ENCODE measurements at places on chromosomes 3 and 15.
A peak's percentile ranks its signal among the peaks of the same experiment; 100 is the strongest.

DNA sequence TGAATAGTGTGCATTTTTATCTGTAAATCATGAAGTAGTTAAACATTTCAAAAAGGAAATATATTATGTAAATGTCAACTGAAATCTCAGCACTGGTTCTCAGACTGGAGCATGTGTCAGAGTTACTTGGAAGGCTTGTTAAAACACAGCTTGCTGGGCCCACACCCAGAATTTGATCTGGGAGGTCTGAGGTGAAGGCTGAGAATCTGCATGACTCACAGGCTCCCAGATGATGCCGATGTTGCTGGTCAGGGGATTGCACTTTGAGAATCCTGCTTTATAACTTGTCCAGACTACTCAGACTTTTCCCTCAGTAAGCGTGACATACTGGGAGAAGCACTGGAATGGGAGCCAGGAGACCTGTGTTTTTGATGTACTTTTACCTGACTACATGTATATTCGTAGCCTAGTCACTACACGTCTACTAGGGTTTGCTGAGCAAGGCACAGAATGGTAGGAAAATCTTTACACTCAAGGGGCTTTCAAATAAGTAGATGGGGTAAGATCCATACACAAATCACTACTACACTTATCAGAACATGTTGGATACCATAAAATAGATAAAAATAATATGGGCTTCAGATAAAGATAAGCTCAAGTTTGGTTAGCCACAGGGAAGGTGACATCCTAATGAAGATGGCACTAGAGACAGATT, 77.1 kb upstream of the MEX3B start:
- DNase-seq = no peak

- DNase-seq = no peak
Observed at GRCh38 chr15:88230823-88231222, 25.7 kb downstream of the NTRK3 start.

GRCh38 chr15:74956648-74957475, at the start of gene RPP25:
TSS of gene RPP25 (minus strand) at chr15:74956772. CDS start at chr15:74956583, 189 bp downstream.
- peak; percentile 72 for DNase-seq

DNA sequence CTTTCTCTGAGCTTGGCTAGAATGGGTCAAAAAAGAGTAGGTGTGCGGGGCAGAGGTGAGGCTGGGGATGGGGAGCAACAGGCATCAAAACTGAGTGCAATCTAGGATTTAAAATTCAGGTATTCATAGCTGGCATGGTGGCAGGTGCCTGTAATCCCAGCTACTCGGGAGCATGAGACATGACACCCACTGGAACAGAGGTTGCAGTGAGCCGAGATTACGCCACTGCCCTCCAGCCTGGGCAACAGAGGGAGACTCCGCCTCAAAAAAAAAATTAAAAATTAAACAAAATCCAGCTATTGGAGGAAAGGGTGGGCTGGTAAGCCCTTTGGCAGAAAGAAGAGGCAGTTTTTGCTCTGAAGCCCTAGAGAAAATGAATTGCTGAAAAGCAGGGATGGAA, 485.8 kb upstream of the PROK2 start:
- no peak for DNase-seq

DNA sequence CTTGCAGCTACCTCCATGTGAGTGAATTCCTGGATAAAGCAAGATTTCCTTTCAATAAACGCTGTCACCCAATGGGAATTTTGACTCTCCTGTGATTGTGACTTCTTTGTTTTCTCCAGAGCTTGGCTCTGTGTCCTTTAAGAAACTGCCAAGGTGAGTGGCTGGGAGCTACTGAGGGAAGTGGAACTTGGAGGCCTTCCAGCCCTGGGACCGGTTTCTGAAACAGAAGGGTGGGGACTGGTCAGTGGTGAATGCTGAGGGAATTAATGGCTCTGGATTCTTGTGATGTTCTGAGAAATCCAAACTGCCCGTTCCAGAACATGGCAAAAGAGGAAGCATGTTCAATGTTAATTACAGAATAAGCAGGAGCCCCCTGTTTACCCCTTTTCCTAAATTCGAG, 41.1 kb upstream of the MYZAP start:
- DNase-seq = no peak

GRCh38 chr15:100234158-100235029, 107.4 kb downstream of the ADAMTS17 start:
- no peak for DNase-seq

DNA sequence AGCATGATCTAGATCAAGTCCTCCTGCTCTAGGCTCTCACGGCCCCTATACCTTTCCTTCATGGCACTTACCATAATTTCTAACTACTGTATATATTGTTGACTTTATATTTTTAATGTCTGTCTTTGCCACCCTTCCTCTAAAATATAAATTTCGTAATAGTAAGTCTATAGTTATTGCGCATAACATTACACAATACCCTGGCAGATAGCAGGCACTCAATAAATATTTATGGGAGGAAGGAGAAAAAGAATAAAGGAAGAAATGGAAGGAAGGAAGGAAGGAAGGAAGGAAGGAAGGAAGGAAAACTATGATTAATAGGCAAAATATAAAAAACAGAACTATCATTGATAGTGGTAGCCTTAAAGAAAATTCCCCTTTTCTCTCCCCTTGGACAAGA, 190.3 kb upstream of the LMCD1 start:
- no peak for DNase-seq

DNA sequence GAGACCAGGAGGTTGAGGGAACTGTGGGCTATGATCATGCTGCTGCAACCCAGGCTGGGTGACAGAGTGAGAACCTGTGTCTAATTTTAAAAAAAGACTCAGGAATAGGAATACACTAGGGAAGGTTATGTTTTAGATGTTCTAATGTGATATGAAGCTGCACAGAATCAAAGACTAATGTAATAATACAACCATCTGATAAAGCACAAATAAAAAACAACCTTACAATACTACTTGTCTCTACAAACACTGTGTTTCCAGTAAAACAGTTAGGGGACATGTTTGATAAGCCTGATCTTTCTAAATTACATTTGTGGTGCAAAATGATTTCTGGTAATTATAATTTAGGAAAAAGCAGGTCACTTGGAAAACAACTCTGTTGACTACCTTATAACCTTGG, 56.7 kb downstream of the RBMS3 start:
- no peak for DNase-seq

- no peak for DNase-seq
Observed at GRCh38 chr3:170814822-170815221, 55.2 kb downstream of the RPL22L1 start.

DNA sequence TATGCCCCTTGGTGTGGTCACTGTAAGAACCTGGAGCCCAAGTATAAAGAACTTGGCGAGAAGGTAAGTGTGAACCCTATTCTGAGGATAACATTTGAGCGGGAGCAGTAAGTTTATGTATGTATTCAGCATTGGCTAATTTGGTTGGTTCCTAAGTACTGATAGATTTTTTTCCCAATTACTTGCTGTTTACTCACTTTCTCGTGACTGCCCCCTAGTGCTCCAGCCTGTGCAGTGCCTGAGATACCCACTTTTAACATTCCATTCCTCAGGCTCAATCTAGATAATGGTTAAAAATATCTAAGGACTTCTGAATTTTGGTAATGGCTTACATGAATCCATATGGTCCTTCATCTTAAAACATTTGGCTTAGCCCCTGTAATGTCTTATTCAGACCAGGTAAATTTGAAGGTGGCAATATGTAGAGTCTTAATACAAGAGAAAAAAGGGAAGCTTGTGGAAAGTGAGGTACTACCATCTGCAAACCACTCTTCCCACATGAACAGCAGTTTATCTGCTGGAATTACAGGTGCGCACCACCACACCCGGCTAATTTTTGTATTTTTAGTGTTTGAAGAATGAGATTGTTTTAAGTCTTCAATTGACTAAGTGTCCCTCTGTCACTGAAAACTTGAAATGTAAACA, 7.1 kb downstream of the ELL3 start:
- peak; percentile 67 for DNase-seq

DNA sequence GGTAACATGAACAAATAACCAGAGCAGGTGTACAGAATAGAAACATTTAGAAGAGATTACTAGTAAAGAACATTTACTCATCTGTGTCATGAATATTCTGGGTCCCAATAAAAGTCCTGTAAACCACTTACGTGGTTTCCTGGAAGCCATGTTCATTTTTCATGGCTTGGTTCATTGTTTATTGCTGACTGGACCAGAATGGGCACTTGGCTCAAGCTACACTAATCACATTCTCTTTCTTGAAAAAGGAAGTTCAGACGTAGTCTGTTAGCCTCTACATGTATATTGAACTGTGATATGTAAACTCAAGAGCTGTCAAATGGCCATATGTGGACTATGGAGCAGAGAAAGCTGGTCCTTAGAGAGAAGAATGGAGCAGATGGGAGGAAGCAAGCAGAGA, 138.3 kb upstream of the FAM3D start:
- DNase-seq = no peak

GRCh38 chr15:55094136-55094535, 102.6 kb downstream of the RSL24D1 start:
- DNase-seq = no peak

- DNase-seq = no peak
Observed at GRCh38 chr3:114839476-114839875, 307.6 kb downstream of the ZBTB20 start.

DNA sequence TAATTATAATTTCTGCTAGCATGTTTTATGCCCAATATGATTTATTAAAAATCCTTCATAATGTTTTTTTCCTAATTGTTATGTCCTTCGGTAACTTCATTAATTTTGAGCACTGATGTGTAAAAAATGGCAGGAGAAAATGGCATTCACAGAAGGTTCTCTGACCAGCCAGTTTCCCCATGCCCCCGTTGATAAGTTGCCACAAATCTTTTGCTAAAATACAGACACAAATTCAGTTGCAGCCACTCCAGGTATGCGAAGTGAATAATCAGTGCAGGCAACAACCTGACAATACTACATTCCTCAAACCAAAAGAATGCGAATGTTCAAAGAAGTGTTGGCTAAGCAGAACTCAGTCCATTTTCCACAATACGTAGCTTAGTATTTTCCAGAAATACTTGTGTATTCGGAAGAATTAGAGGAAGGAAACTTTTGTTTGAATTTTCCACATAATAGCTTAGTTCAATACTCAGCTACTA, 32.7 kb downstream of the CHL1 start:
- no peak for DNase-seq

GRCh38 chr15:73926219-73927002, at the start of gene LOXL1:
TSS of gene LOXL1 (plus strand) at chr15:73926462. CDS start at chr15:73926784, 322 bp downstream.
- no peak for DNase-seq

DNA sequence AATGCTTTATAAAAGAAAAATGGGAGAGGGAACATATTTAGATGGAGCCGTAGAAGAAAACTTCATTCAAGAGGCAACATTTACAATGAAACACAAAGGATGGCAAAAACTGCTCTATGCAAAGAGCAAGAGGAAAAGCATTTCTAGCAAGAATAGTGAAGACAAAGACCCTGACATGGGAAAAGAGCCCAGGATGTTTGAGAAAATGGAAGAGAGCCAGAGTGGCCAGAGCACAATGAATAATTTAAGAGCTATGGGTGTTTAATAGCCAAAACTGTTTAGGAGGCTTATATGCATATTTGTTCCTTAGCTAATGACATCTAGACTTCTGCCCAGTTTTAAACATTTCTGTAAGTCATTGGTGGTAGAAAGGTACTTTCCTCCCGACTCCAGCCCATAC, 25.4 kb upstream of the SEMA6D start:
- DNase-seq = no peak

- no peak for DNase-seq
Observed at GRCh38 chr15:53586799-53587198, 172.7 kb downstream of the WDR72 start.

- DNase-seq = no peak
Observed at GRCh38 chr3:113291572-113291971, 80.2 kb downstream of the BOC start.

GRCh38 chr3:150385296-150386242, 22.5 kb upstream of the TSC22D2 start:
- peak; percentile 39 for DNase-seq

DNA sequence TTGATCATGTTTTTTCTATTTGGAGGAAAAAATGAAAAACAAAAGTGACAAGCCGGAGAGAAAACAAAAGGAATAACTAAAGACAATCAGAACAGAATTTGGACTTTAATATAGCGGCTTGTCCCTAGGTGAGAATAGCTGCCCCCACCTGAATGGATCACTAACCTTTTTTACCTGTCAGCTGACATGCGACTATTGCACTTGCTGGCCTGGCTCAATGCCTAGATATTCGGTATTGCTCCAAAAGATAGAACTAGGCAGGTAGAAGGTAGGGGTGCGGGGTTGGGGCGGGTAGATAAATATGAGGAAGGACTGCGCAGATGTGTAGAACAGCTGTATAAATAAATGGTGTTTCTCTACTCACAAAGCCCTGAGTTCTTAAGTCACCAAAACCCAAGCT, 650 bp upstream of the MORC1 start:
- no peak for DNase-seq

DNA sequence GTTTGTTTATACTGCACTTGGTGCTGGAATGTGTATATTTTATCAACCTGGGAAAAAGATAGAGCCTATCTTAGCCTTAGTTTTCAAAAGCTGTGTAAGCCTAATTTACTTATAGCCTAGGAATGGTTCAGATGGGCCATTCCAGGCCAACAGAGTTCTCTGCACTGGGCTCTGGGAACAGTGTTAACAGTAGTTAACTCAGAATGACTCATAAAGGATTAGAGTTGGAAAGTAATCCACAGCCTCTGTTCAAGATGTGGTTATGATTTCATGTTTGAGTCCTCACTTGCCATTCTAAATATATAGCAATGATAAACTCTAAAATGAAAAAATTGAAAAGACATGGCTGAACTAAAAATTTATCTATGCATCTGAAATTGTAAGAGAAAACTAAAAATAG, 22.6 kb upstream of the PEX5L start:
- DNase-seq = no peak

GRCh38 chr3:189038773-189039745, 132.7 kb upstream of the TPRG1 start:
- DNase-seq = no peak

- no peak for DNase-seq
Observed at GRCh38 chr3:121598564-121598963, 5.4 kb downstream of the FBXO40 start.

DNA sequence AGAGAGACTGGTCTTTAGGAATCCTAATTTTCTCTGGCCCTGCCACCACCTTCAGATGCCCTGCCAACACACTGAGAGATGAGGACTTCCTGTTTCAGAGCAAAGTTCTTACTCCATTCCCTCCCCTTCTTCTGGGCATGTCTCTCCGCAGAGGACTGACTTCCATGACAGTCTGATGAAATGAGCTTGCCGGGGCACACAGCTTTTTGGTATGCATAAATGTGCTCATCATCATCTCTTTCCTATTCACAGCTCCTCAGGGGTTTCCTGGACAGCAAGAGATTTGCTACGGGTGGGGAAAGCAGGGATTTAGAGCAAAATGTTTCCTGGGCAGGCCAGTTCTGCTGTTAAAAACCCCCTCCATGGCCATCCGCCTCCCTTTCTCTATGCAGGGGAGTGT, 27.6 kb upstream of the SEMA6D start:
- DNase-seq = no peak

GRCh38 chr15:72050700-72051099, 67.2 kb downstream of the MYO9A start:
- DNase-seq = no peak

- no peak for DNase-seq
Observed at GRCh38 chr15:95857758-95858157, 472.7 kb upstream of the NR2F2 start.

GRCh38 chr15:47551079-47551478, 166.2 kb upstream of the SEMA6D start:
- no peak for DNase-seq
